Activated T-cell treated with anti-CD3 and anti-CD28 coated beads, Interleukin-2, amount 50 U/mL, for 48 hours (primary cell): ENCODE measurements at places on chromosomes 7 and 10.

DNA sequence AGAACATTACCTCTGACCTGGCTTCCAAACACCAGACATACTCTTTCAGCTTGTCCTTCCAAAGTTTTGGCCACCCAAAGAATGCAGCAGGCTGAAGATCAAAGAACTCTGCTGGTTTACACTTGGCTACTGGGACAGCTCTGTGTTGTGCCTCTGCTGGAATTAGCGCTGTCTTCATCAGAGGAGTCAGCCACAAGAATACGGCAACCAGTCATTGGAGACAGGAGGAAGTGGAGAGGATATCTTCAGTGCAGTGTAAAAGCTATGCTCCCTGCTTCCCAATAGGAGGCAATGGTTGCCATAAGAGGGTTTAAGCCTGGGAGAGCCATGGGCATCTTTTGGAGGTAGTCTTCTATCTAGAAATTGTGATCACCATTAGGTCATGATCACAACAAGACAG, 126.7 kb upstream of the WNT16 start:
- no peak for DNase-seq

DNA sequence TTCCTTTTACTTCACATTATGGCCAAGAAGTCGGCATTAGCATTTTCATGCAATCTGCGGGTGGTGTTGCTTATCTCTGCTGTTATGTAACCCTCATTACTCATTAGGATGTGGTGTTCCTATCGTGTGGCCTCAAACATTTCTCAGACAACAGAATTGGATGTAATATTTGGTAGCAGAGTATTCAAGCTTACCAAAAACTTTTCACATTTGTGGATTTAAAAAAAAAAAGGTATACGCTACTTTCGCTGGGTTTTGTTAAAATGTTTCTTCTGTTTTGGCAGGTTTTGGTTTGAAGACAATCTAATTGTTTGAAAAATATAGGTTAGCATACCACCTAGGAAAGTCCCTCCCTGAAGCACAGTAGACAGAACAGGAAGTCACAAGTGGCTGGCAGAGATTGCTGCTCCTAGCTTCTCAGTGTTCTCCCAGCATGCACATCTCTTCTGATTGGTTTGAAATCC, 128.8 kb downstream of the GATA3 start:
- no peak for DNase-seq

DNA sequence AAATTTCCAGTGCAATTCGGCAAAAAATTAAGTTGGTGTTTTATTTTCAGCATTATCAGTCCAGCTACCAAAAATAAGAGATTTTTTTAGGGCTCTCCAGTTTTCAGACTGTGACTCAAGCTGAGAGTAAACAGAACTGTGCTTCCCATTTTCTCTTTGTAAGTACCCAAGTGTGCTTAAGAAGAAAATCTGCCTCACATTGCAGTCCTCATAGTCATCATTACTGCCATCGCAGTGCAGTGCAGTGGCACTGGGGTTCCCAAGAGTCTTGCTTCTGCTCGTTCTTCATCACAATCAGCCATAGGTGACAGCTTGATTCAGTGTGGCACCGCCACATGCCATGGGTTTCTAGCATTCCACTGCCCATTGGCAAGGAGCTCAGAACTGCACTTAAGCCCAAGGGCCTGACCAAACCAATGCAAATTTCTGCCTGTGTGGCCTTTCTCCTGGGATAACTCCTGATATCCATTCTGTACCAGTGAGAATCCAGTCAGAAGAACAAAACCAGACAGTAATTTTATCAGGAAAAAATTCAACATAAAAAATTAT, 25.6 kb upstream of the ERCC6 start:
- DNase-seq = no peak

DNA sequence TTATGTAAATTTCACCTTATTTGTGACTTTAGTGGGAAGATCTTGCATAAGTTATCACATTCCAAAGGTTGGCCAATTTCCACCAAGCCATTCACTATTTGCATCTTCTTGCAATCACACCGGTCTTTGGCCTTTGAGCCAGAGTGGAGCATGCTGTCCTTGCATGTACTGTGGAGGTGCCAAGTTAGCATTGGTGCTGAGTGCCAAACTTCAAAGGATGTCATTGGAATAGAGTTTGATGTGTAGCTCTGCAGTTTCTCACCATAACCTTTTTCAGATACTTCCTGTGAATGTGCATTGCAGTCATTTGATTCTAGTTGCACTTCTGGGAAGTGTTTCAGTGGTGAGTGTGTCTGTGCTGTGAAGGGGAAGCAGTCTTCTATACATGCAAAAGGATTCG, 620.6 kb downstream of the SUGCT start:
- no peak for DNase-seq

DNA sequence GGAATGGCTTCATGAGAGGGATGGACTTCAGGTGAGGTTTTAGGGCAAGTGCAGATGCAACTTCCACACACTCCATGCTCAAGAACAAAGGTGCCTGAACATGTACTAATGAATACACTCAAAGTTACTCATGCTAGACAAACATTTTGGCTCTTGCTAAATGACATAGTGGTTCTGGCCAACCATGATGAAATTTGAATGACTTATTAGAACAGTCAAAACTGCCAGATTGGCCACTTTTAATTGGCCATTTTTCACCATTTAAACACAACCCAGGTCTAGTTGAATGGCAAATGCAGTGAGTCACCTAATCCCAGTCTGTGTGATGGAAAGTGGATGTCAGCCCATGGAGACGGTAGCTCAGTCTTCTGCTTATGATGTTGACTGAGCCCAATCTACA, 4.9 kb upstream of the PTPRN2 start:
- DNase-seq = no peak

DNA sequence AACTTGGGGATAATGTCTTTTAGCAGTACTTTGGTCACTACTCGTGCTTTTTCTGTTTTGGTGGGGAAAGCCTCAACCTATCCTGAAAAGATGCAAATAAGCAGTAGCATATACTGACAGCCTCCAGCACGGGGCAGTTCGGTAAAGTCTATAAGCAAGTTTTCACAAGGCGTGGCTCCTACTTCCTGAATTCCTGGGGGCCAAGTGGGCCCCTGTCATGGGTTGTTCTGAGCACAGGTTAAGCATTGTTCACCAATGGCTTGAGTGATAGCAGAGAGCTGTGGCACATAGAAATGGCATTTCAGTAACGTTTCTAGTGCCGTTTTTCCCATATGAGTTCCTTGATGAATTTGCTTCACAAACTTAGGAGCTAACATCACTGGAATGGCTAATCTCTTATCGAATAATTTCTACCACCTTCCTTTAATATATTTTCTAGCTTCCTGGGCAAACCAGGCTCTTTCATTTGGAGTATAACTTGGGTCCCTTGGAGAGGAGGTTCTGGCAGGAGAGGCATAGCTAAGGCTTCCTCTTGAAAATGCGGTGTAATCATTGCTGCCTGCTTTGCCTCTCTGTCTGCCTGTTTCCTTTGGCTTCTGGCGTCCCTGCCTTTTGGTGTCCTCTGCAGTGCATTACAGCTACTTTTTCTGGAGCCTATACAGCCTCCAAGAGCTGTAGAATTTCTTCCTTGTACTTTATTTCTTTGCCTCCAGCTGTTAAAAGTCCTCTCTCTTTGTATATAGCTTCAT, 11.7 kb upstream of the ZNF239 start:
- DNase-seq = no peak

DNA sequence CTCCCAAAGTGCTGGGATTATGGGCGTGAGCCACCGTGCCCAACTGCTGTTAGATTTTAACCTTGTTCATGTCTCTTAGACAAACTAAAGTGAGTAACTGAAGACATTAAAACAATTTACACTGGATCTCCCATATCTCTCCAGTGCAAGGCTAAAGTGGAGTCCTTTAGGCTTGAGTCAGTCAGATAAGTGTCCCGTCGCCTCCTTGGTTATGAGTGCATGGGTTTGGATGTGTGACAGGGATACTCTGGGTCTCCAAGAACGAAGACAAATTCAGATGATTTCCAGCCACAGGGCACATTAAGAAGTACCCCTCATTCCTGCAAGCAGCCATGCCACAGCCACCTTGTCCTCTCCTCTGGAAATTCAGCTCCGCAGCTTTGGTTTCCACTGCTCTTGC, 66.1 kb upstream of the PDZD8 start:
- DNase-seq = no peak

DNA sequence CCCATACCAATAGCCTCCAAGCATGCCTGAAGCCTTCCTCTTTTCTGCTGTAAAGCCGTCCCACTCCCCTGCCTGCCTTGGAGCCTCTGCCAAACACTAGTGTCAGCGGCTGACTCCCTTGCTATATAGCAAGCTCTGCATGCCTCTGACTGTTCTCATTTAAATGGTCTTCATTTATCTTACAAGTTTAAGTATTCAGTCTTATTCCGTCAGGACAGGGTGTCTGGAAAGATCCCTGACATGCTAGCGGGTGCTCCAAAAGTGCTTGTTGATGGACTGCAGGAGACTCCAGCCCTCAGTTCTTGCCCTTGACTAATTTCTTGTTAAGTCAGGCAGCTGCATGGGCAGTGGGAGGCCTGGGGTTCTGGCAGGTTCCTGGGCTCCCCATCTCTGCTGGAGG, 298.7 kb downstream of the GFRA1 start:
- DNase-seq = no peak

DNA sequence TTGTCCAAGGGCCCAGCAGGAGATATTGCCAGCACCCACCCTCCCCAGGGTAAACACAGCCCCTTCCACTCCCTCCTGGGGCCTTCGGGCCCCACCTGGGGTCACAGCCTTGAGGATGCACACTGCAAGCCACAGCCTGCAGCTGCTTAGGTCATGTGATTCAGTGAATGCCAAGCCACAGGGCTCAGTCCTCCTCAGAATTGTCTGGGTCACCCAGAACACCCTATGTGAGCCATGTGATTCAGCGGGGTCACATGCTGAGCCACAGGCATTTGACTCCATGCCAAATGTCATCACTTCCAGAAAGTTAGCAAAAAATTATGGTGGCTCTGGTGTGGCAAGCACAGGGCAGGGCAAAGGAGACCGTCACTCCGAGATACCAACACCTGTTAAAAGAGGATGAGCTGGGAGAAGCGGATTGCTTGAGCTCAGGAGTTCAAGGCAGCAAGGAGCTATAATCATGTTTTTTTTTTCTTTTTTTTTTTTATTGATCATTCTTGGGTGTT, 17.2 kb upstream of the PSAP start:
- no peak for DNase-seq

GRCh38 chr7:76211216-76211615, 9.5 kb downstream of the SRRM3 start:
- DNase-seq = no peak

DNA sequence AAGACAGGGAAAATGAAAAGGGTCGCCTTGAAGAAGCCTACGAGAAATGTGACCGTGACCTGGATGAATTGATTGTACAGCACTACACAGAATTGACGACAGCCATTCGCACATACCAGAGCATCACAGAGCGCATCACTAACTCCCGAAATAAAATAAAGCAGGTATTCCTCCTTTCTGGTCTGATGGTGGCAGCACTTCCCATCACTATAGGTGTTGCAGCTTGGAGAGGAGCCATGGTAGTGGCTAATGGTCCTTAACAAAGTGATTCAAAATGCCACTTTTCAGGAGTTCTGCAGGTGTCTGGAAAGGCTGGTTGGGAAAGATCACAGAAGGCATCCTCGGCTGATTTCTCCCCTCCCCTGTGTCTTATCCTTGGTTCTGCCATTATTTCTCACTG, 22.1 kb downstream of the EXOC4 start:
- DNase-seq = no peak

DNA sequence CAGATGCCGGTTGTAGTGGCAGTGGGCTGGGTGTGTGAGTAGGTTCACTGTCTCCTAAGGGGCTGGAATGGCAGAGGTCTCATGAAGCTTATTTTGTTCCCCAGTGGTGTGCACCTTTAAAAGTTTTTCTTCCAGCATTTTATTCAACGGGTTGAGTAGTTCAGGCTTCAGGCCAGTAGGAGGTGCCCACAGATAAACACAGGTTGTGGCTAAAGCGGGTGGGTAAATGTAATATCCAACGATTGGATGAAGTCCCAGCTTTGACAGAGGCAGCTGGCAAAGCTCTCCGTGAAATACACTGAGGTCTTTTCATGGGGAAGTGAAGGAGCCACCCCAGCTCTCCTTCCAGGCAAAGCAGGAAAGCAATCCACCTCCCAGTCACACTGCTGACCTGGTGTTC, 339.8 kb upstream of the LRRTM3 start:
- no peak for DNase-seq

GRCh38 chr10:76176166-76176550, 744.7 kb downstream of the LRMDA start:
- no peak for DNase-seq

- DNase-seq = no peak
Measured at GRCh38 chr10:130931256-130931655, 380.3 kb downstream of the TCERG1L start.

- no peak for DNase-seq
Measured at GRCh38 chr10:43055991-43056567, 20.8 kb upstream of the RET start.

- DNase-seq = no peak
Measured at GRCh38 chr10:121519411-121519810, 78.8 kb downstream of the FGFR2 start.
